ENCODE measurements at places on chromosomes 11 and 22.
A peak's percentile ranks its signal among the peaks of the same experiment; 100 is the strongest.

- no peak for DNase-seq
Observed at GRCh38 chr22:48498526-48499331, 1328.9 kb downstream of the BRD1 start.

DNA sequence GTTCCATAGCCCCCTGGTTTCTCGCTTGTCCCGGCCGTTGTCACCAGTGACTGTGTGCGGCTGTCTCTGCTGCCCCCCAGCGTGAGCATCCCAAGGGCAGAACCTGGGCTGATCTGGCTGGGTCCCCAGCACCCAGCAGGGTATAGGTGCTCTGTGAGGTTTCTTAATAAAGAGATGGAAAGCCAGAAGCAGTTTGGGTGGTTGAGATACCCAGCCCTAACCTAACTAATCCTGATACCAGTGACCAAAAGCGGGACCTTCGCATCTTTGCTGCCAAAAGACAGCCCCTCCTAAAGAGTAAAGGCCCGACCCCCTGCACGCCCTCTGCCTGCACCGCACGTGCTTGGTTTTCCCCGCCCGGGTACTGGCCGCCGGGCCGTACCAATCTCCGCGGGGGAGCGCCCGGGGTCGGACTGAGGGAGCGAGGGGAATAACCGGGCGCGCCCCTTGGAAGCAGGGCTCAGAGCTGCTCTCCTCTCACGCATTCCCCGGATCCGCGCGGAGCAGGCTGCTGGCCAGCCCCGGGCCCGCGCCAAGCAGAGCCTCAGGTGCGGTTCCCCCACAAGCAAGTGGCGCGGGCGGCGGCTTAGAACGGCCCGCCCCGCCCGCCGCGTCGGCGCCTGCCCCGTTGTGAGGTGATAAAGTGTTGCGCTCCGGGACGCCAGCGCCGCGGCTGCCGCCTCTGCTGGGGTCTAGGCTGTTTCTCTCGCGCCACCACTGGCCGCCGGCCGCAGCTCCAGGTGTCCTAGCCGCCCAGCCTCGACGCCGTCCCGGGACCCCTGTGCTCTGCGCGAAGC, at the start of gene DGAT2:
Gene DGAT2 (plus strand): TSS at position 667 of the 797 bp plus-strand sequence. CDS start 214 bp downstream, outside the sequence.
- peak; percentile 68 for DNase-seq

- DNase-seq = no peak
Observed at GRCh38 chr22:23846081-23846469, 7.3 kb upstream of the DERL3 start.

DNA sequence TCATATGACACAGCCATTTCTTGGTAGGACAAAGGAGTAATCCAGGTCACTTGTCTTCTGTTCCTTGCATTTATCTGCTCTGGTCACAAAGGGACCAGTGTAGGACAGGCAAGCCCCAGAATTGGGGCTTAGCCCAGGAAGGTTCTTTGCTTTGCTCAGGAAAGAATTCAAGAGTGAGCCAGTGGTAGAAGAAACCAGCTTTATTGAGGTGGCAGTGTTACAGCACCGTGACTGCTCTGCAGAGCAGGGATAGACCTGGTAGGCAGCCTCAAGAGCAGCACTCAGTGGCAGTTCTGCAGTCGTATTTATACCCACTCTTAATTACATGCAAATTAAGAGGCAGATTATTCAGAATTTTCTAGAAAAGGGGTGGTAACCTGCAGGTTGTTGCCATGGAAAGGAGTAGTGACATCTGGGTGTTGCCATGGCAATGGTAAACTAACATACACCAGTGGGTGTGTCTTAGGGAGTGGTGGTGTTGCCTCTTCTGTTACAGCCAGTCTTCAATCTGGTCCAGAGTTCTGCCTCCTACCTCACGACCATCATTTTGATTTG, 84.9 kb upstream of the RAB1B start:
- no peak for DNase-seq

DNA sequence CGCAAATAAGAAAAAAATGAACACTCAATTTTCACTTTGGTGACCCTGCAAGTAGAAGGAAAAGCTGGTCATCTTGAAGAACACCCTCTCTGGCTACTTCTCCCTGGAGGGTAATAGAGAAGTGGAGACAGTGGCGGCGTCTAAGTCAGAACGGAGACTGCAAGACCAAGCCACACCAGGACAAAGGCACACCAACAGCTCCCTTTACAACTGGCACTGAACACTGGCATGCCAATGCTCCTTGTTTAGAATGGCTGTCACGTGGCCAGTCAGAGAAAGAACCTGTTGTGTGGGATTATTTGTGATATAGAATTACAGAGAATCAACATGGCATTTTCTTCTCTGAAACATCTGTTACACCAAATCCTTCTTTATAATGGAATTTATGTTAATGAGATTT, 61.3 kb upstream of the YPEL1 start:
- DNase-seq = no peak

Measured in stimulated activated naive CD4-positive, alpha-beta T cell treated with Interleukin-2 at 50 U/mL for 16 hours (primary cell).